ENCODE measurements at places on chromosomes 3 and 15.

- DNase-seq: peak; percentile 26
Observed at GRCh38 chr3:197750858-197751737, 1.4 kb downstream of the FYTTD1 start.

GRCh38 chr3:68874551-68875348, 57.6 kb downstream of the TAFA4 start:
- DNase-seq: no peak

GRCh38 chr3:69585472-69585871, 153.8 kb upstream of the MITF start:
- no peak for DNase-seq

GRCh38 chr15:97941572-97941971, 18.9 kb upstream of the ARRDC4 start:
- DNase-seq: no peak

DNA sequence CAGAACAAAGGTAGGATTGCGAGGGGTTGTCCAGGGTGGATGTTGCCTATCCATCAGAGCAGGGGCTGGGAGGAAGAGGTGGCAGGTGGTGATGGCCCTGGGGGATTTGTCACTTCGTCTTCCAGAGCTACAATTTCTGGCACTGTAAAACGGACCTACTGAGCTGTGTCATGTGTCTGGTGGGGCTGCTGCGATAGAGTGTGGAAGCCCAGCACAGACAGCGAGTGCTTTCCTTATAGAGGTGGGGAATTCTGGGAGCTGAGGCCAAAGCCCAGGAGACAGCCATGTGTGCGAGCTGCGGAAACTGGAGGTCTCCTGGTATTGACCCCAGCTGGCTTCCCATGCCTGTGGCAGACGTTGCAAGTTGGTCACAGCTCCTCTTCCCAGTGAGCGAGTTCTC, 61.2 kb upstream of the SEC22A start:
- no peak for DNase-seq

DNA sequence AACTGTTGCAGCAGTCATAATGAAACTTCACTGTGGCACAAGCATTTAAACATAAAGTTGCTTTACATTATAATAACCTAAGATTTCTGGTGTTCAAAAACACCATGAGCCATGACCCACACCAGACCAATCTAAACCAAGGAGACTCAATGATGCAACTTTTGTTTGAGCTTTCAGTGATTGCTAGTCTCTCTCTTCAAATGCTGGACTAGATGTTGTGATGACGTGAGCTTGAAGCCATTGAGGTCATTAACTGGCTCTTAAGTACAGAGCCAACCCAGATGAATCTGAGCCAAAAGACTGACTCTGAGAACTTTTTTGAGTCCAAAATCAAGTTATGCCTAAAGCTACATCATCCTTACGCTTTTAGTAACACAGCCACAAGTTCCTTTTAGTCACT, 36.5 kb downstream of the ATR start:
- DNase-seq: no peak

- DNase-seq: no peak
Observed at GRCh38 chr15:92634060-92634459, 21.5 kb downstream of the FAM174B start.

DNA sequence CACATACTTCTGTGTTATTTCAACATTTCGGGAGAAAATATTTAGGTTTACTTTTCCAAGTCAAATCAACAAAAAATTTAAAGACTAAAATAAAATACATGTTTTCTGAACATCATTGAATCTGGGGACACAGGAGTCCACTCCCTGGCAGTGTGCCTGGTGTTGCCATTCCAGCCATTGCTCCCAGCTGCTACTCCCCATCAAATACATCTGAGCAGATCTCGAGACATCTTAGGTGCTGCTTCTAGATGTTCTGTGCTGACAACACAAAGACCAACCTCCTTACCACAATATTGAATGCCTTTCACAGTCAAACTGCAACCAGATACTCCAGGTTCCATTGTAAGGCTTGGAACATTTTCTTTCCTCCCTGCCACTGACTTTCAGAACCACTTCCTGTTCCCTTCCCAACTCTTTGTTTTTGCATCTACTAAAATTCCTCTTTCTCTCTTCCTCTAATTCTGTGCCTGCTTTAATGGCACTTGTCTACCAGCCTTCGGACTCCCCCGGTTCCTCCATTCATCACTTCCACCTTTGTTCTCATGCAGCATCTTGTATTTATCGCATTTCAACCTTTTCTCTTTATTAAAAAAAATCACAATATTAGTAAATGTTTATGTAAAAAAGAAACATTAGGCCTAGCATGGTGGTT, 81.1 kb upstream of the SLC4A7 start:
- DNase-seq: no peak

- DNase-seq: no peak
Observed at GRCh38 chr15:35167675-35168074, 82.6 kb upstream of the NANOGP8 start.

- no peak for DNase-seq
Observed at GRCh38 chr15:39833515-39833981, 50.9 kb upstream of the FSIP1 start.

DNA sequence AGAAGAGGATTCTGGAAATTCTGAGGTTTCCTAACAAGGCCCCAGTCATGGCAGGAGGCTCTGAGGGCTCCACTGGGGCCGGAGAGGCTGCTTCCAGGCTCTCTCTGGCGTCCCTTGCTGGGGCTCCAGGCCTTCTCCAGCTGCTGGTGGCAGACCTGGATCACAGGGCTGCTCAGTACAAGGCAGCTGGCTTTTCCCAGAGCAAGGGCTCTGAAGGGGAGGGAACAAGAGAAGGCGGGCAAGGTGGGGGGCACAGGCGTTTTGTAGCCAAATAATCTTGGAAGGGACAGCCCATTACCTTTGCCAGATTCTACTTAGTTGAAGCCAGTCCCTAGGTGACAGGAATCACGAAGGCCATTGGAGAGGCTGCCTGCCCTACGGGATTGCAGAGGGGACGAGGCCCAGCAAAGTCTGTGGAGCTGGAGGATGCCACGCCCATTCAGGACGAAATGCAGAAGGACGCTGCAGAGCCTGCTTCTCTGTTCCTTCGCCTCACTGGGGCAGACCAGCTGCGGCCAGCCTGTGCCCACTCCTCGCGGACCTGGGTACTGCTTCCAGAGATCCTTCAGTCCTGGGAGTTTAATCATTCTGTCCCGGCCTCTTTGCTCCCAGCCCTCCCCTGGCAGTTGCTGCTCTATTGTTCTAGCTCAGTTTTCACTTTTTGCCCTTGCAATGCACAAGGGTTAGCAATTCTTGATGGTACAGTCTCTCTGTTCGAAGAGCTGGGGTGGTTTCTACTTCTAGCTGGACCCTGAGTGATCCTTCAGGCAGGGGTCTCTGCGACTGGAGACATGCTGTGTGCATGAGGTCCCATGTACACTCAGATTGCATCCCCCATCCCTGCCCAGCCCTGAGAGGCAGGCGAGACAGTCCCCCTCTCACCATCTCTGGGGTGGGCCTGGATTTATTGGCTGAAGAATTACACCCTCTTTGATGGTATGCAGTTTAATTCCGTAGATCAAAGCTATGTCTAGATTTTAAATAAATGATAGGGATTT, 149.3 kb upstream of the MEF2A start:
- no peak for DNase-seq

GRCh38 chr15:29734917-29735572, 87.2 kb downstream of the TJP1 start:
- no peak for DNase-seq

DNA sequence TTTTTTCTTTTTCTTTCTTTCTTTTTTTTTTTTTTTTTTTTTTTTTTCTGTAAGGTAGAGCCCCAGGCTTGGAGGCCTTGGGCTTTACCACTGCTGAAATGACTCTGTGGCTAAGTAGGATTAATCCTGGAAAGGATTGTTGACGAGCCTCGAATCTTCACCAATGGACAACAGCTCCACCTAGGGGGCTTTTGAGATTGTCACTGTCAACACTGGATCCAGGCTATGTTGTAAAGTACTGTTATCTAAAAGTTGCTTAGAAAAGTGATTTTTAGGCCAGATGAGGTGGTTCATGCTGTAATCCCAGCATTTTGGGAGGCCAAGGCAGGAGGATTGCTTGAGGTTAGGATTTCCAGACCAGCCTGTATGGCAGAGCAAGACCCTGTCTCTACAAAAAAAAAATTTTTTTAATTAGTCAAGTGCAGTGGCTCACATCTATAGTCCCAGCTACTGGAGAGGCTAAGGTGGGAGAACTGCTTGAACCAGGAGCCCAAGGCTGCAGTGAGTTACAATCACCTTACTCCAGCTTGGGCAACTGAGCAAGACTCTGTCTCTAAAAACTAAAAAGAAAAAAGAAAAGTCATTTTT, 41.6 kb downstream of the KLHL18 start:
- DNase-seq: peak; percentile 5

DNA sequence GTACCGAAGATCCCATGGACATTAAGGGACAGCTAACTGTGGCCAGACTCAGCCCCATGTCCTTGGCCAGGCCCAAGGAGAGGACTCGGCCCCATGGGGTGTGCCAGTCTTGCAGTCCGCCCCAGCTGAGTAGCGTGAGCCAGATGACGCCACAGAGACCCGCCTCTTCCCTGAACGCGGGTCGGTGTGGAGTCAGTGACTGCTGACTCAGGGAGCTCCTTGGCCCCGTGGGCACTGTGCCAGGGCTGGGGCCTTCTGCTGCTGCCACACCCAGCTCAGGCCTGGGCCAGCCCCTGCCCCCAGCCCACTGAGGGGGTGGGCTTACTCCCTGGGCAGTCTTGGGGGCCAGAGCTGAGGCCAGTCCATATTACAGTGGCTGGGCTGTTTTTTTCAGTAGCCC, 52.8 kb downstream of the PLXNA1 start:
- no peak for DNase-seq

GRCh38 chr3:156898296-156898880, 72.2 kb downstream of the LEKR1 start:
- DNase-seq: no peak

DNA sequence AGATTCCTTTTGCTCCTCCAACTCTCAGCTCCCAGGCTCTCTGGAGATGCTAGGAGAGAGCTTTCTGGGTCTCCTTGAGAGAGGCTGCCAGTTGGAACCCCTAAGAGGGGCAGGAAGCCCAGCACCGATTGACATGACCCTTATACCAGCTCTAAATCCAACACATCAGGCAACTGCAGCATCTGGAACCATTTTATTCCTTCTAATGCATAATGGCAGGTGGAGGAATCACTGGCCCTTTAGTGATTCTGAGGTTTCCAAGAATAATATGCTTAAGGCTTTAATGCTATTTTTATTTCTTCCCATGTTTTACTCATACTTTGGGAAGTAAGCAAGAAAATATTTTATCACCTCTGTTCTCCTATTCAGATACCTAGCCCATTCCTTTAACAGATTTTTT, 60.3 kb upstream of the TEX264 start:
- no peak for DNase-seq

DNA sequence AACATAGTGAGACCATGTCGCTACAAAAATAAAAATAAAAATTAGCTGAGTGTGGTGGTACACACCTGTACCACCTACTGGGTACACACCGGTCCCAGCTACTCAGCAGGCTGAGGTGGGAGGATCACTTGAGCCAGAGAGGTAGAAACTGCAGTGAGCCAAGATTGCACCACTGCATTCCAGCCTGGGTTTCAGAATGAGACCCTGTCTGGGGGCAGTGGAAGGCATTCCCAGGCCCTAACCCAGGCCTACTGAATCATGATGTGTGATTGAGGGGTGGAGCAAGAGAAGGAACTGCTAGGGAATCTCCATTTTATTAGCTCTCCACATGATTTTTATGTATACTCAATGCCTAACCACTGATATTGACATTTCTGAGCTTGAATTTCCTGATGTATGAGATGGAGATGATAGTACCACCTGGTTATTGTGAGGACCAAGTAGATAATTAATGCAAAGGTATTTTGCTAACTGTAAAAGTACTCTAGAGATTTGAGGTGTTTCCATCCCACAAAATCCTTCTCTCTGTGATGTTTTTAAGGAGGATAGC, 169.5 kb upstream of the UMPS start:
- DNase-seq: no peak

- DNase-seq: no peak
Observed at GRCh38 chr3:122533931-122534334, 19.2 kb upstream of the KPNA1 start.

- DNase-seq: no peak
Observed at GRCh38 chr3:114083112-114083511, 26.6 kb downstream of the QTRT2 start.

DNA sequence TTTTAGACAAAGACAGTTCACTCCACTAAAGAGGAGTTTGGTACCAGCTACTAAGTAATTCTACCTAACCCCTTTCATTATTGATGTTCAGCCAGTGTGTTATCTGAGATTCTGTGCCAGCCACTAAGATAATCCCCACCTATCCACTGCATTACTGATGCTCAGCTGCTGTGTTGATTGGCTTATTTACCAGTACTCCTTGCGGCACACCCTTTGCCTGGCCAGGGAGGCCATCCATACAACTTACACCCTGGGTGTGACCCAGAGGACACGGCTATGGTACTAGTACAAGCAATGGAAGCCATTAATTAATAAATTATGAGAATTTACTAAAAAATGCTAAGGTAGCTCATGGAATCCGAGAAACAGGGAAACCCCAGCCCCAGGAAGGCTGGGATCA, 290.7 kb upstream of the CTNNB1 start:
- DNase-seq: no peak

- DNase-seq: no peak
Observed at GRCh38 chr15:99504823-99505551, 60.8 kb upstream of the MEF2A start.

GRCh38 chr3:106862067-106862466, 515.2 kb upstream of the CCDC54 start:
- no peak for DNase-seq

DNA sequence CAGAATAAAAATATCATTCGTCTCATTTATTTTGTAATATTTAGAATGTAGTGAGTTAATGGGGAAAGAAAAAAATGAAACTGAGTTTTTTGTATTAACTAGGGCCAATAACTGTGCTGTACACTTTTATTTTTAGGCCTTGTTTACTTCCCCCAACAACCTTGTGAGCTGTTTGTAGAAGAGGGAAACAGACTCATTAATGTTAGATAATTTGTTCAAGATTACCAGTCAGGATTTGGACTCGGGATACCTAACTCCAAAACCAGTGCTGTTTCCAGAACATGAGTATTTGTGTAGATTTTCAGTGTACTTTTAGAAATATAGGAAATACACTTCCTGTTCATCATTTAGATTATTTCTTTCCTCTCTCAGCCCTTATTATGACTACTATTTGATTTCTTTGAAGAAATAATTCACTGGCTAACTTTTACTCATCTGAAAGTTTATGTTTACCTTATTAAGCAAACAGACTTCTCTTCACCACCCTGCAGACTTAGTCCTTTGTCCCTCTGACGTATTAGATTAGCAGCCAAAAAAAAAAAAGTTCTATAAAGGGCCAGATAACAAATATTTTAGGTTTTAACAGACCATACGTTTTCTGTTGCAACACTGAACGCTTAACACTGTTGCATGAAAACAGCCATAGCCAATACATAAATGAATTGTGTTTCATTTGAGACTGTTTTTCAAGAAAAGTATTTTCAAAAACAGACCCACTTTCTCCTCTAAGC, 192.5 kb upstream of the CGNL1 start:
- DNase-seq: no peak

DNA sequence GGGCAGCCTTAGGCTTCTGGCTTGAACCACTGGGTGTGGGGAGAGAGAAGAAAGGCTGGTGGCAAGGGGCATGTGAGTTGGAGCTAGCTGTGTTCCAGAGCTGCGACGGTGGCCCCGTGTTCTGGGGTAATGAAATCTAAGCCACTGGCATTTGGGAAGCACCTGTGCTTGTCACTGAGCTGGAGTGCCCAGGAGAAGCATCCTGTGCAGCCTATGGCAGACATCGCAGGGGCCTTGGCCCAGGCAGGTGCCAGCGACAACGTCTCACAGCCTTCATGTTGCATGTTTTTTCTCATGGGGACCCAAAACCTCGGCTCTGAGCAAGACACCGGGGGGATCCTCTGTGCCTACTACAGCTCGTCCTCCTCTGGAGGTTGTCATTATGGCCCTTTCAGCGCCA, 91.1 kb upstream of the PLXNA1 start:
- DNase-seq: no peak
